Mesothelial cell of epicardium (in vitro differentiated cells): ENCODE measurements at places on chromosomes 13 and 19. TPM values are rescaled to one million over a fixed set of nuclear protein-coding genes. Genes with fewer than 3 reads are reported as not detected.

DNA sequence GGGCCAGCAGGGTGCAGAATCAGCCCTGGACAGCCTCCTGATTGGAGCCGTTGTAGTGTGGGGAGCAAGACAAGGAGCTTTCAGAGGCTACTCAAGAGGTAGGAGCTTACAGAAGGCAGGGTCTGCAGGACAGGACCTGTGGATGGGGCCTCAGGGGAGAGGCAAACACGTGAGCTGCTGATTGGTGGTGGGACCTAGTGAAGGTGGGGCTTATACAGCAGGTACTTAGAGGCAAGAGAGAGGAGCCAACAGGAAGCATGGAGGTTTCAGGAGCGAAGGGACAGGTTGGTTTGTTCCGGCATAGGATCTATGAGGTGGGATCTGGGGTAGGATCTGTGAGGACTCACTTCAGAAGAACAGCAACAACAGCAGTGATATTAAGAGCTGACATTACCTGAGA lies 32.4 kb downstream of the ZSWIM4 start:
- no peak for DNase-seq

OR10H1 gene
- 0.04 TPM in 1 of 3 replicates, not detected in the others for total RNA-seq

- no peak for DNase-seq
These were observed 40.8 kb downstream of the RCBTB2 start for GRCh38 chr13:48492096-48492440.

DNA sequence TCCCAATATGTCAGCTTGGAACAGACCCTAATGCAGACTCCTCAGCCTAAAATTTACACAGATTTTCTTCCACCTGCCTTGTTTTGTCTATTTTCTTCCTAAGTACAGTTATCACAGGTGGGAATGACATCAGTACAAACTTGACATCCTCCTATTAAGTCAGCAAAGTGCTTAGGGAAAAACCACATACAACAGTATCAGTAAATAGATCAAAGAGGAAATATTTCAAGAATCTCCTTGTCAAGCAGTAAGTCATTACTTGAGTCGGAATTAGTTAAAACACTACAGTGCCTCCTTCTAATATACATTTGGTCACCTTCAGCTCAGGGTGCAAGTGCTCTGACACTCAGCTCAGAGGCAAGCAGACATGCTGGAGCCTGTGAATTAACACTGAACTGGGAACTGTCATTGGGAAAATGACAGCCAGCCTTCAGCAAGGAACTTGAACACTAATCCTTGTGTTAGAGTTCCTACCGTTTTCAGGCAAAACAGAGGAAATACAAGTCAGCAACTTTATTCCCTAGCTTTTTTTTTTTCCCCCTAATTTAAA lies 394.3 kb upstream of the HTR2A start:
- DNase-seq: no peak

- no peak for DNase-seq
These were observed 2.6 kb downstream of the NAPSA start for GRCh38 chr19:50362656-50363424.

CPB2 gene
- not detected in 3 replicates for total RNA-seq

DNA sequence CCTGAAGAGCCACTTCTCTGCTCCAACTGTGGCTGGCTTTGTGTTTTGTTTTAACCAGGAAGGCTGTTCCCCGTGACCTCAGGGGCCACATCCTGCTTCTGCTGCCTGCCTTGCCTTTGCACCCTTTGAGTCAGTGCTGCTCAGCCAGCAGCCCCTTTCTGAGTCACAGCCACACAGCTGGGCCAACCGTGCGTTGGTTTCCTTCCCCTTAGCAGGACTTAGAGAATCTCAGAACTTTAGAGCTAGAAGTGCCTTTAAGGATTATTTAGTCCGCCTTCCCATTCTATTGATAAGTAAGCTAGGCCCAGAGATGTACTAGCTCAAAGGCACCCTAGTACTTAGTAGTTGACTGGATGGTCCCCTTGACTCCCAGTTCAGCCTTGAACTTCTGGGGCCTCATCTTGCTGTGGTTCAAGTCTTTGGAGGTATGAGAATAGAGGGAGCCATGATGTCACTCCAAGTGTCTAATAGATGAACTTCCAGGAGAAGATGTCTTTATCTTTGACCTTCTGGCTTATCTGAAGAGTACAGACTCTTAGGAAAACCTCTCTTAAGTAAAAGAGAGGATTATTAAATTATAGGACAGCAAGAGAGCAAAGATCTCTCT lies 8.0 kb downstream of the RGCC start:
- DNase-seq: no peak

DNA sequence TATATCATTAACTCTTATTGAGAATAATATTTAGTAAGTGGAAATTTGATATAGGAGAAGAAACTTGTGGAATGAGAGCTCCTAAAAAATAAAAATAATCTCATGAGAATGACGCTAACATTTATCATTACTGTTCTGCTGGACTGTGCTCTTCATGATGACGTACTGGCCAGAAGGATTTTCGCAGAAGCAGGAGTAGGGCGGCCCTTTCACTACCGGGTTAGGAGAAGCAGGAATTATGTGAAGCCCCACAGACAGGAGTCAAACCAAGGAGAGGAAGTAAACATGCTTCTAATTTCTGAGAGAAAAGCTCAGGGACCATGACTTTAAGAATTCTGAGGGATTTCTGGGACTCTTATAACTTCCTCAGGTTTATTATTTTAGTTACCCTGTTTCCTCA lies 195.1 kb downstream of the VWA8 start:
- DNase-seq: no peak

DNA sequence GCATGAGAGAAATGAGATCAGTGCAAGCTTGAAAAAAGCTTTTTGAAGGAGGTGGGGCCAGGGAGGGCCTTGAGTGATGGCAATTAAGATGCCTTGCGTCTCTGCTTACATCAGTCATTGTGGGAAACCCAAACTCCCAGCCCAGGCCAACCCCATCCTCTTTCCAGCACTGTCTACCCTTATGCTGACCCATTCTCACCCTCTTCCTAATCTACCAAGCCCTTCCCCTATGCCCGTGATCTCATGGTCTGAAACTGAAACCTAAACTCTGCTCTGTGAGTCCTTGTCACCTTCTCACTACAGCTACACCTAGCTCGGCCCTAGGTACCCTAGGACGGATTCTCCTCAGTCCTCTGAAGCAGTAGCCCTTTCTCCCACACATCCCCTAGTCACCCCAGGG lies 36.0 kb upstream of the SERP2 start:
- no peak for DNase-seq

TNFSF13B gene
- total RNA-seq: 1.1 to 2.1 TPM (median 1.6 TPM) in 3 replicates

DNA sequence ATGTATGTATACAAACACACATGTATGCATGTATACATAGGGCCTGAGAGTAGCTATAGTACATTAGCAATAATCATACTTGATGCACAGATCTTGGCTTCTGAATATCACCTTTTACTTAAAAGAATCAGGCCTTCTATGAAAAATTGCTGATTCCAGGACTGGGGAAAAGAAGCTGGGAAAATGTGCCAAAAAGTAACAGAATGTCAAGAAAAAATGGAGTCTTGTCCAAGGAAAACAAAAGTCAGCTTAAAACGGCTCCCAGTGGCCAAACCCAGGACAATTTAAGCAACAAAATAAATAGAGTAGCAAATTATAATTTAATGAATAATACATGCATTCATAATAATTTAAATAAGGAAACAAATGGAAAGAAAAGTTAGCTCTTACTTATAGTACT lies 2104.9 kb downstream of the PCDH9 start:
- DNase-seq: no peak

DNA sequence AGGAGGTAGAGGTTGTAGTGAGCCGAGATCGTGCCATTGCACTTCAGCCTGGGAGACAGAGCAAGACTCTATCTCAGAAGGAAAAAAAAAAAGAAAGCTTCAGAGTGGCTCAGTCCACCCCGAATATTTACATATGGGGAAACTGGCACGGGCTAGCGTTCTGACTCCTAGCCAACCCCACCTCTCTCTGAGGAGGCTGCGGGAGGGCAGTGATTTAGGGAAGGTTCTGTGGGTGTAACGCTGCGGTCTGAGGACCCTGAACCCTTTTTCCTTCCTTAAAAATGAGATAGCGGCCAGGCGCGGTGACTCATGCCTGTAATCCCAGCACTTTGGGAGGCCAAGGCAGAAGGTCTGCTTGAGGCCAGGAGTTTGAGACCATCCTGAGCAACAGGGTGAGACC lies 5.0 kb downstream of the LRRC25 start:
- no peak for DNase-seq

DNA sequence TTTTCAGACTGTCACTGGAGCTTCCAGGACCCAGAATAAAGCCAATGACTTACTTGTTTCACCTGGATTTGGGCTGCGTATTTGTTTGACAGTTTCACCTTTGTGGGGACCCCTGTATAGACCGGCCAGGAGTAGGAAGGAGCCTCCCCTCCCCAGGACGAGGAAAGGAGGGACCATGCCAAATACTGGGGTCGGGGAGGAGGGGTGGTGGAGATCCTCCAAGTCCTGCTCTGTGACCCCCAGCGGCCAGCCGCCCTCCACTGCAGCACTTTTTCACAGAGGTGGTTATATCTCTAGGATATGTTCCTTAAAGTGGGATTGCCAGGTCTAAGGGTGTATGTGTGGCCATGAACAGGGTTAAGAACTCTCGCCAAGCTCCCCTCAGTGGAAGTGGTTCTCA lies 25.7 kb upstream of the ZNF492 start:
- no peak for DNase-seq

- DNase-seq: no peak
These were observed 6.9 kb upstream of the JUNB start for GRCh38 chr19:12784394-12784870.

- no peak for DNase-seq
These were observed 166.2 kb downstream of the KCTD12 start for GRCh38 chr13:76719955-76720354.

DNA sequence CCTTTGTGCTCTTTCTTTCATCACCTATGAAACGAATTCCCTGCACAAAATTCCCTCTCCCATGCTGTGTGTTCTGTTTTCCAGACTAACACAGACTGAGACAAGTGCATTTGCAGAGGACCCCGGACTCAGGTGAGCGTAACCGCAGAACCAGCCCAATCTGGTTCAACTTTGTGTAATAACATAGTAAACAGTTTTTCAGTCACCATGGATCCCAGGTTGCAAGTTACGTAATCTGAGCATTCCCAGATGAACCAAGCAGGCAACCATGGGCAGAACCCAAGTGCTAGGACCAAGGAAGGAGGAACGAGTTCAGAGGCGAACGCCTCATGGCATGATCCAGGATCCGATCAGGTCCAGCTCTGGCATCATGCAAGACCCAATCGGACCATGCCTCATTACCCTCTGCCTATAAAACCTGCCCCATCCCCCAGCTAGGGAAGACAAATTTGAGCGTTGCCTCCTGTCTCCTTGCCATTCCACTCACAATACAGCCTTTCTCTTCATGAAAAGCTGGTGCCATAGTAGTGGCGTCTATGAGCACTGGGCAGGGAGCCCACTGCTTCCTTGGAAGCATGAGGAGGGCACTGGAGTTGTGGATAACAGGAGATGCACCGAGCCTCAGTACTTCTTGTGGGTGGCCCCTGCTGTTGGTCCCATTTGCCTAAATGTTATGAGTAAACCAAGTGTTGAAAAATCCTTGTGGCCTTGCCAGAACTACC lies 107.6 kb downstream of the ABCC4 start:
- no peak for DNase-seq

RNF225 gene
- 0.83 to 1.3 TPM (median 1.2 TPM) in 3 replicates for total RNA-seq

- DNase-seq: no peak
These were observed 9.5 kb downstream of the PIP5K1C start for GRCh38 chr19:3690551-3691371.

- no peak for DNase-seq
These were observed 177.1 kb upstream of the RFC3 start for GRCh38 chr13:33640832-33641231.

- no peak for DNase-seq
These were observed 1158.0 kb upstream of the SPRY2 start for GRCh38 chr13:81498969-81499368.

GRCh38 chr19:49231804-49232203 lies 74.2 kb downstream of the TRPM4 start:
- DNase-seq: no peak

DNA sequence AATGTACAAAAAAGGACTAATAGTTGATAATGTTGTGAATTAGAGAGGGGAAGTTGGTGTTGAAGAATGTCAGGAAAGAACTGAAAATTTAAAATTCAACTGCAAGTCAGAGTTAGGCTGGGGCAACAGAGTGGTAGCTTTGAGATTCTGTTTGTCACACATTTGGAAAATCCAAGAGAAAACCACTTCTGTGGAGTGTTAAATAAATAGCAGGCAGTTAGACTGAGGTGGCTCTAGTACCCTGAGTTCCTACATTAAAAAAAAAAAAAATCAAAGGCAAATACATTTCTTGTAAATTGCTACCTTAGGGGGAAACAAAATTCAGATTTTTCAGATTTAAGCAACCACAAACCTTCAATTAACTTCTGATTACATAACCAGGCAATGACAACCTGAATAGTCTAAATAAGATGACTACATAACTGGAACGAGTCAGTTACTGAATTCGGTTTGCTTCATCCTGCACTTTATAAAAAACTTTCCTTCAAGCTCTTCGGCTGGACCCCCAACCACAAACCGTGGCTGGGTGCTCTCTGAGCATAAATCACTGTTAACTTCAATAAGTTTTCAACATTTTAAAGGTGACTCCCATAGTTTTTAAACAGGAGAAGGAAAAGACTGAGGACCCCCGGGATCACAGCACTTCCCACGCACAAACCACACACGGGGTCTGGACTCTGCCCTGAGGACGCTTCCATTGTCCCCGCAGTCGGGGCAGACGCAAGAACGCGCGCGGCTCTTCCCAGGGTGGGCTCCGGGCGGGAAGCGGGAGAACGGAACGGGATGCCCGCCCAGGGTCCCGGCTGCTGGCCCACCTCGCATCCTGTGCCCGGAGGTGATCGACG lies 725 bp downstream of the ZNF682 start:
- no peak for DNase-seq

DNA sequence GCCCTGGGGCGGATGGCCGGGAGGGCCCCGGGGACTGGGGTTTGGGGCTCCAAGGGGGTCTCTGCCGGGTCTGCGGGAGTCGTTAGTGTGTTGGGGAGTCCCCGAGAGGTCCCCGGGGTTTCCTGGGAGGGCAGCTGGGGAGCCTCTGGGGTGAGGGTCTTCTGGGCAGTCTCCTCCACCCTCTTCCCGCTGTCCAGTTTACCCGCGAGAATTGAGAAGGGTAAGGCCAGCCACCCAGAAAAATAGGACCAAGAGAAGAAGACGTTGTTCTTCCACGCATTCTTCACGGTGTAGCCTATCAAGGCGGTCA lies 1.0 kb upstream of the ETFB start:
- DNase-seq: peak; percentile 63
